ENCODE measurements at places on chromosomes 11 and 22.

GRCh38 chr22:46029574-46030200 lies 52.7 kb upstream of the WNT7B start:
- DNase-seq = no peak

- no peak for DNase-seq
These were observed 3.4 kb upstream of the OR6Q1 start for GRCh38 chr11:58027341-58027740.

- DNase-seq = no peak
These were observed 51.4 kb downstream of the SPECC1L start for GRCh38 chr22:24321999-24322398.

GRCh38 chr11:114147375-114148012 lies 88.0 kb downstream of the ZBTB16 start:
- DNase-seq = no peak

- DNase-seq = no peak
These were observed 29.1 kb upstream of the NARS2 start for GRCh38 chr11:78603792-78604191.

GRCh38 chr11:45021001-45021400 lies 70.3 kb upstream of the TP53I11 start:
- DNase-seq = no peak

DNA sequence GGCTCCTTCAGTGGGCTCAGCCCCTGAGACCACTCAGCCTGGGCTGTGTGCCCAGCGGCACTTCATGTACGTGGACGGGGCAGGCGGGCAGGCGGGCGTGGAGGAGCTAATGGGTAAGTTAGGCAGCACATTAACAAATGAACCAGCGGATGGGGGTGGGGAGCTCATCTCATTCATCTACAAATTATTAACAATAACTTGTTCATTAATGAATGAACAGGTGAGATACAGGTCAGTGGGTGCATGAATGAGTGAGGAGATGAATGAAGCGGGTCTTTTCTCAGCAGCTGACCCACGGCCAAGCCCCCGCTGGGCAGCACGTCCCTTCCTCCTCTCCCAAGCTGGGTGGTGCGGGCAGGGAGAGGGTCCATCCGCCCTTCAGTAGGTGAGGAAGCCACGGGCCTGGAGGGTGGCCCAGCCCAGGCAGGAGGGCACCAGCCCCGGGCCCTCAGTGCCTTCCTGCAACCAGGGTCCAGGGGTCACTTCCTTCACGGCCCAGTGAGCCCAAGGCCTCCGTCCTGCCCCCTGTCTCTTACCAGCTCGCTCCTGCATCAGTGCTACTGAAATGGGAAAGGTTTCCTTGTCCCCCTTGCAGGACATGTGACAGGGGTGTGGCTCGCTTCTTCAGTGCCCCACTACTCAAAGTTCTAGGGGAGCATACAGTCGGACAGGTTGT lies 60.5 kb upstream of the KCNQ1OT1 start:
- no peak for DNase-seq

DNA sequence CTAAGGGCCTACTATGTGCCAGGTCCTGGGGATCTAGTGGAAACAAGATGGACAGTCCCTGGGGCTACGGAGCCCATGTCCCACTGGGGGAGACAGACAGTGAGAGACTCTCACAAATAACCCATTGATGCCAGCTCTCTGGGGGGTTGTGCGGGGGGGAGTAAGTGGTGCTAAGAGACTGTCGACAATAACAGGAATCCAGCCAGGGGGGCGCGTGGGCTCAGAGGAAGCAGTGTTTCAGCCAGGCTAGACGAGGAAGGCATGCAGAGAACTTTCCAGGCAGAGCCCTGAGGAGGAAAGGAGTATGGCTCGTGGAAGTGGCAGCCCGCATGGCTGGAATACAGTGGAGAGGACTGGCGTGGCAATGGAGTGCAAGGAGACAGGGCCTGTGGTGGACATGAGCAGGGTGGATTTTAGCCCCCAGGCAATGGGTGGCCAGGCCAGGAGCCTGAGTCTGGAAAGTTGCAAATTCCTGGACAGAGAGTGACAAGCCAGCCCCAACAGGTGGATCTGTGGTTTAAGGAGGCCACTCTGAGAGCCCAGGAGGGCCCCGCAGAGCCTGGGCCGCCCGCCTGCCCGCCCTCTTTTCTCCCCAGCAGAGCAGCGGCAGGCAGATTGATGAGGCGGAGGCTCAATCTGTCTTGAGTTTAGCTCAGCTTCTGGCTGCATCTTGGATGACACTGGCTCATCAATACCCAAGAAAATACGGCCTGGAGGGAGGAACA lies 40.0 kb upstream of the TCF20 start:
- DNase-seq = no peak

GRCh38 chr11:73585834-73586575 lies 11.9 kb downstream of the FAM168A start:
- no peak for DNase-seq

- DNase-seq = no peak
These were observed 1.6 kb upstream of the CEP295 start for GRCh38 chr11:93659841-93660240.

- DNase-seq = peak; percentile 14
These were observed 131.2 kb downstream of the BUD13 start for GRCh38 chr11:116641561-116642045.

GRCh38 chr22:21032037-21032867 lies at the start of gene SLC7A4:
SLC7A4 (minus strand) TSS chr22:21032561; CDS start chr22:21031812, 749 bp downstream.
- no peak for DNase-seq
